ENCODE measurements at places on chromosomes 7 and 10.

DNA sequence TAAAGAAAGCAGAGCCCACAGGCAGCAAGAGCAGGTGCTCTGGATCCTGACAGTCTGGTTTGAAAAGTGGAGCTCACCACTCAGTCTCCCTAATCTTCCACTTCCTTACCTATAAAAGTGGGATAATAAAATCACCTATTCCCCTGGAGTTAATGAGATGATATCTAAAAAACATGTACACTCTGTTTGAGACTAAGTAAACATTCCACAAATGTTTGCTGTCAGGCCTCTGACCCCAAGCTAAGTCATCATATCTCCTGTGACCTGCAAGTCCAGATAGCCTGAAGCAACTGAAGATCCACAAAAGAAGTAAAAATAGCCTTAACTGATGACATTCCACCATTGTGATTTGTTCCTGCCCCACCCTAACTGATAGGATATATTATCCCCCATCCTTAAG lies 1324.5 kb downstream of the XPNPEP1 start:
- DNase-seq, result no peak

DNA sequence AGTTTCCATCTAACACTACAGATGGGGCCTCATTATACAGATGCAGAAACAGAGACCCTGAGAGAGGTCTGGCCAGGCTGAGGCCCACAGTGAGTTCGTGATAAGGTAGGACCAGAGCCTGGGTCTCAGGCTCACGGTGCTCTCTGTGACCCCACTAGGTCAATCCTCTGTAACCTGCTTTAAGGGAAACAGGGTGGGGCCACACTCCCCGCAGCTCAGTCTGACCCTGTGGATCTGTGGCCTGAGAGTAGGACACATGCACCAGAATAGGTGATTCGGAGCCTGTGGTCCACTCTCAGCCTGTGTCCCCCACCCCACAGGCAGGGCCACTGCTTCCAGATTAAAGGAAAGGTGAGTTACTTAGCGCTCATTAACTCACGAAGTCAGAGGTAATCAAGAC lies 137.8 kb upstream of the FAM20C start:
- no peak for DNase-seq

- no peak for DNase-seq
Observed at GRCh38 chr7:128591705-128592104, 80.4 kb upstream of the GARIN1A start.

- DNase-seq, result no peak
Observed at GRCh38 chr7:45435846-45436245, 138.3 kb upstream of the ADCY1 start.

GRCh38 chr7:8314566-8314965 lies 52.6 kb upstream of the ICA1 start:
- DNase-seq, result no peak

GRCh38 chr7:30563326-30563942 lies 31.2 kb upstream of the GARS1 start:
- DNase-seq, result no peak

DNA sequence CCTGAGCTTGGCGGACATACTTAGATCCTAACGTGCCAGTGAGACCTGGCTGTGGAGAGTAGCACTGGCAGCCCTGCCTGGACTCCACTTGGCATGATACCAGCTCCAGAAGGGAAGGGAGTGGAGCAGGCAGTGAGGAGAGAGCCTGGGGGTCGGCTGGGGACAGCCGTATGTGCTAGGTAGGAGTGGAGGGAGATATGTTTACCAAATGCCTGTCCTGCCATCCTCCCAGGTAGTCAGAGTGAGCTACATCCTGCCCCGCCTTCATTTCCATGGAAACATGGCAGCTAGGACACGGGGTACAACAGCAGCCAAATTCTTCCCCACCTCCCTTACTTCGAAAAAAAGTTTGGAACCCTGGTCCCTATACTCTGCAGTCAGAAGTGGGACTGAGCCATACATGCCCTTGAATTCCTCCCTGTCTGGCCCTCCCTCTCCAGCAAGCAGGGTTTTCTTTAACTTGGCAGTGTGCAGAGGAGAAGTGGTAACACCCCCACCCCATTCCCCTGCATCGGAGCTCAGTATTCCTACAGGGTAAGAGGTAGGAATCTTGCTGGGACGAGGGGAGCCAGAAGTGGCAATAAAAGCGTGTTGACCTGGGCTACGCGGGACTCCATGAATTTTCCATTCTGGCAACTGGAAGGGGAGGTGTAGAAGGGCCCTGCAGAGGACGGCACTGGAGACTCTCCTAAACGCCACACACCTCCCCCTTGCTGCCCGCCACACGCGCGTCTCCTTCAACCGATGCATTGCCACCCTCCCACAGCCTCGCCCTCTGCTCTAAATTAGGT lies 20.0 kb upstream of the SMO start:
- no peak for DNase-seq

DNA sequence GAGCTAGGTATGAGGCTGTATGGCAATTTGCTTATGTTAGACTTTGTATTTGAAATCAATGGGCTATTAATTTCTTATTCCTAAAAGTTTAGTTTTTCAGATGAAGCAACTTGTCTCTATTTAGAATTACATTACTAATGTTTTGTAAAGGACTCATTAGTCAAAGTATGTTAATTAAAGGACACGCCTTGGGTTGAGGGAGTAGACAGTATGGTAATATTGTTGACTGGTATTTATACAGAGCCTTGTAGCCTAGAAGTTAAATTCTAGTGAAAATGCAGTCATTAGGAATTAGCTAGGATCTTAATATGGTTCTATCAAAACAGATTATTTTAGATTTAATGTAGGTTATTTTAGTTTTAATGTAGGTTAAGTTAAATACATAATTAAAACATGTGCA lies 6.2 kb downstream of the CDK14 start:
- no peak for DNase-seq

GRCh38 chr7:44378744-44379143 lies 53.4 kb upstream of the CAMK2B start:
- no peak for DNase-seq

GRCh38 chr10:93921338-93921737 lies 27.6 kb downstream of the SLC35G1 start:
- peak; percentile 20 for DNase-seq

DNA sequence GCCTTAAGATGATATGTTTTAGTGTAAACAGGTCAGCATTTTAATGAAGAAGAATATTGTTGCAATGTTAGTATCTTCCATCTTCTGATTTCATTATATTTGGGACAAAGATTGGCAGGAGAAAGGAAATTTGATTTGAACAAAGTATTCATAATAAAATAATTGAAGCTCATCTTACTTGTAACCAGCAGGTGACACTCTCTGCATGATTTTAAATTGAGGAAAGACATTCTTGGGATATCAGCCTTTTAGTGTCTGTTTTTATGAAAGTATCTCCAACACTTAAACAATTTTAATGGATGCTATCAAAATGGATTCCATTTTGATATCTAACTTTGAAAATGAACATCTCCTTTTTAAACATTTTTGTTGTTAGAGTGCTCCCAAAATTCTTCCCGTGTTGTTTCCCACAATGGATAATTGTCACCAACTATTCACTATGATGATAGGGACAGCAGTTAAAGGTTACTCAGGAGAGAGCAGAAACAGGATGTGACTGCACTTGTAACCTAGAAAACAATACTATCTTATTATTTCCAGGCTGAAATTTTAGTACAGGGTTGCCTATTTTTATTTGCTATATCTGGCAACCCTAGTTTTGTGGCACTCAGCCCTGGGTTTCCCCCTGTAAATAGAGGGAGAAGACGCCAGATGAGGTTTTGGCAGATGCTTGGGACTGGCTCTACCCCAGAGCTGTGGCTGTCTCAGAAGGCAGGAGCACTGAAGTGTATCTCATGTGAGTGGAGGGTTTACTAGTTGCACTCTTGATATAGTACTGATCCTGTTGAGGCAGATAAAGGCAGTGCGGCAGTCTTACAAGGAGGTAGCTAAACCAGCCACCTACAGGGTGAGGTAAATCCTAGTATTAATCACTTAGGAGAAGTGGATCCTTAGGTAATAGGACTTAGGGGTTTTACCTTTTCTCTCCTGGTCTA lies 31.0 kb upstream of the ABCB4 start:
- DNase-seq, result no peak

DNA sequence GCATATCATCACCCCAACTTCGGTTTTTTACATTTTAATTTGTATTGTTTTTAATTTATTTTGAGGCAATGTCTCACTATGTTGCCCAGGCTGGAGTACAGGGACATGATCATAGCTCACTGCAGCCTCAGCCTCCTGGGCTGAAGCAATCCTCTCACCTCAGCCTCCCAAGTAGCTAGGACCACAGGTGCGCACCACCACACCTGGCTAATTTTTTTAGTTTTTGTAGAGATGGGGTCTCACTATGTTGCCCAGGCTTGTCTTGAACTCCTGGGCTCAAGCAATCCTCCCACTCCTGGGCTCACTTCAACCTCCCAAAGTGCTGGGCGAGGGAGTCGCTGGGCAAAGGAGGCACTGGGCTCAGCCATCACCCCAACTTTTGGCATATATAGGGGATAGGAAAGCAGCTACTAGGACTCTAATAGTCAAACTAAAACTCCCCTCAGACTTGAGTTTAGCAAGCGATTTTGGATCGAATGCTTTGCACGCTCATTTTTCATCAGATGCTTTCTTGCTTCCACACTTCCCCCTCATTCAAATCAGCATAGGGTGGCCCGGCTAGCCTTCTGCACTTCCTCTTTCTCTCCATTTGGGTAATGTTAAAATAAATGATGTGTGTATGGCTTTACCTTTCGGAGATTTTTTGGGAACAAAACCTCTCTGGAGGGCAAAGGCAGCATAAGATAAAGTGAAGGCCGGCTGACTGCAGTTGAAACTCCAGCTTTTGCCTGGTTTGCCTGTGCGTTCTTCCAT lies 20.8 kb upstream of the NMT2 start:
- DNase-seq, result no peak

DNA sequence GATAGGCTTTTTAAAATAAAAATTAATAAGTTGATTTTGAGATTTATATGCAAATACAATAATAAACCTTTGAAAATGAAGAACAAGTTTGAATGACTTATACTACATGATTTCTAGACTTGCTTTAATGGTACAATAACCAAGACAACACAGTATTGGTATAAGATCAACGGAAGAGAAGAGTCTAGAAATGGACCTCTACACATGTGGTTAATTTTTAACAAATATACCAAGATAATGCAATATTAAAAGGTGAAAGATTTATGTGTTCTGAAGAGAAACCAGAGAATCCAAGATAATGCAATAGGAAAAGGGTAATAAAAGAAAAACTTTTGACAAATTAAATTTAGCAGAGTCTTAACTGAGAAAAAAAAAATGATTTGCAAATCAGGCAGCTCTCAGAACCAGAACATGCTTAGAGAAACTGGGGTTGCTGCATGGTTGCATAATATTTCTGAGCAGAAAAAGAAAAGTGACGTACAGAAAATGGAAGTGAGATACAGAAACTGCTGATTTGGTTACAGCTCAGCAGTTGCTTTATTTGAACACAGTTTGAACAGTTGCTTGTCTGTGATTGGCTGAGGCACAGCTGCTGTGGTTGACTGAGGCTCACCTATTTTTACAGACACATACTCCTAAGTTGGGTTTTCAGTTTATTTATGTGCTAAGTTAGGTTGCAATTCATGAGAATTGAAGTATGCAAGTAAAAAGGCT lies 365.9 kb downstream of the CRPPA start:
- no peak for DNase-seq

- DNase-seq, result no peak
Observed at GRCh38 chr7:7564323-7564780, 2.3 kb upstream of the MIOS start.

- DNase-seq, result no peak
Observed at GRCh38 chr7:144854839-144855424, 19.1 kb upstream of the TPK1 start.

DNA sequence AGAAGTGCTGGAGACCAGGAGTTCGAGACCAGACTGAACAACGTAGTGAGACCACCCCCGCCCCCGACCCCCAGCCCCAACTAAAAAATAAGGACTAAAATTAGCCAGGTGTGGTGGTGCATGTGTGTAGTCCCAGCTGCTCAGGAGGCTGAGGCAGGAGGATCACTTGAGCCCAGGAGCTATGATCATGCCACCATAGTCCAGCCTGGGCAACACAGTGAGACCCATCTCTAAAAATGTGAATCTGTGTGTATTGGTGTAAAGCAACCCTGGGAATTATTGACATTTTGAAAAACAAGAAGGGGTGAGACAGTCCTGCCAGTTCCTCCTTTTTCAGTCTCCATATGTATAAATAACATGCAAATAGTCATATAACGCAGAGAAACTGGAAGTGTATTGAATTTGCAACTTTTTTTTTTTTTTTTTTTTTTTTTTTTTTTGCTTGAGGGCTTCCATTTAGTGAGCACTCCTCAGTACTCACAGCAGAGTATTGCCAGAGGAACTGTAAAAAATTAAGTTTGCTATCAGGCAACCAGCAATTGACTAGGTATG lies 3.4 kb upstream of the ITGB1 start:
- no peak for DNase-seq

- no peak for DNase-seq
Observed at GRCh38 chr10:84876116-84876999, 548.0 kb downstream of the CCSER2 start.

GRCh38 chr10:16910793-16911164 lies 93.6 kb upstream of the RSU1 start:
- no peak for DNase-seq

DNA sequence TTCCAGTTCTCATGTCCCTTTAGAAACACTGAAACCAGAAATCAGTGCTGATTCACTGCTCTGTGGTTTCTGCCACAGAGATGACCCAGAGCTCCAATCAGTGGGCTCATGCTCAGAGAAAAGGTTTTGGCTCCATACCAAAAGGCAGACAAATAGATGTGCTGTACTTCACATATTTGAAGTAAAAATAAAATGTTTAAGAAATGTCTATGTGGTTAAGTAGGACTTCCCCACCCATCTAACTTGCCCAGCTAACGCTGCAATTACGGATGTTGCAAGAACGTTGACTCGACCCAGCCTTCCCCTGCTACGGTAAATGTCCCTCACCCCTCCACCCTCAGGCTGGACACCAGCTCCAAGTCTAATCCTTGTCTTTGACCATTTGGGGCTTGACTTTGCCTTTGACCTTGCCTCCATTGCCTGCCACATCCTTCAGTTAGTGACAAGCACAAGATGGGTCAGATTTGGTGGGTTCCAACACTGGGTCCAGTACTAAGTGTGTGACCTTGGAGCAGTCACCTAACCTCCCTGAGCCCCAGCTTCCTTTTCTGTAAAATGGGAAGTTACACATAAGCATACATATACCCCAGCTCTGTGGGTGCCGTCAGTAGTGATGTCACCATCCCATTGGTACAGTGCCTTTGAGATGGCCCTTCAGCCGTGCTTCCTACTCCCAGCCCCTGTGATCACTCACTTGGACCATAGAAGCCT lies 95.8 kb downstream of the CHST15 start:
- no peak for DNase-seq

DNA sequence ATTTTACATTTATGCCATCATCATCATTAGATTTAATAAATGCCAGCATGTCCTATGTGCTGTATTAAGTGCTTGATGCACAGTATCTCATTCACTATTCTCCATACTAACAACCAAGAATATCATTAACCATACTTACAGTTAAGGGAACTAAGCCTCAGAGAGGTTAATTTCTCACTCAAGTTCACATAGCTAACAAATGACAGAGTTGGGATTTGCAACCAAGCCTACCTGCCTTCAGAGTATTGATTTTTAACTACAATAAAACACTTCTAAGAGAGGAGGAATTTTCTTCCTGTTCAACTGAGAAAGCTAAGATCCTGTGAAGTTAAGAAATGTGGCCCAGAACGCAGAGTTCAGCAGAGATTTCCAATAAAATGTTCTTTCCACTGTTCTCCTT lies 403.0 kb downstream of the KCNMA1 start:
- DNase-seq, result no peak

All from CD8-positive, alpha-beta T cell (primary cell).